ENCODE measurements at places on chromosomes 1 and 21.

DNA sequence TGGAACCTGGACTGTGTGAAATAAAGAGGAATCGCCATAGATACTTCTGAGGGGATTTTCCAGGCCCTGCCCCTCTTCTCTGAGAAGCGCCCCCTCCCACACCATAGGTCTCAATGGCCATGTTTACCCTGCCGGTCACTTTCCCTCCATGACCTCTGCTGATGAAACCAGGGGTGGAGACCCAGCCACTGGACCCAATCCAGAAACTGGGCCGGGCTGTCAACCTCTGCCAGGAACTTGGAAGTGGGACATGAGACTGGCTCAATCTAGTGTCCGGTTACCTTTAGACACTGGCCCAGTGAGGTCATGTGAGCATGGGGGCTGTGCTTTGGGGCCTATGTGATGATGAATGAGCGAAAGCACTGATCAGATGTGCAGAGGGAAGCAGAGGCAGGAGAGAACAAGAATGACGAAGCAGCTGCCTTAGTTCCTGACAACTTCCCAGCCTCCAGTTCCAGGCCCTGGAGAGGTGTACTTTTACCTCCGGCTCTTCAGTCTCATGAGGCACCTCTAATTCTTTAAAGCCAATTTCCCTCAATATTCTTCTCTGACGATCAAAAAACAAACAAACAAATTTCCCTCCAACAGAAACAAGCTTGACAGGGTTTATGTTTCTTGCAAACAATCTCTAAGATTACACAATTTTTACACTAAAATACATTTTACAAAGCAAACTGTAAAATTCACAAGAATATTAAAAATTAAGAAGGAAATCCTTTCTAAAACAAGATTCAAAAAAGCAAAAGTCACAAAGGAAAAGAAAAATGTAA, 4.9 kb downstream of the ASAP3 start:
- peak; percentile 96 for DNase-seq

DNA sequence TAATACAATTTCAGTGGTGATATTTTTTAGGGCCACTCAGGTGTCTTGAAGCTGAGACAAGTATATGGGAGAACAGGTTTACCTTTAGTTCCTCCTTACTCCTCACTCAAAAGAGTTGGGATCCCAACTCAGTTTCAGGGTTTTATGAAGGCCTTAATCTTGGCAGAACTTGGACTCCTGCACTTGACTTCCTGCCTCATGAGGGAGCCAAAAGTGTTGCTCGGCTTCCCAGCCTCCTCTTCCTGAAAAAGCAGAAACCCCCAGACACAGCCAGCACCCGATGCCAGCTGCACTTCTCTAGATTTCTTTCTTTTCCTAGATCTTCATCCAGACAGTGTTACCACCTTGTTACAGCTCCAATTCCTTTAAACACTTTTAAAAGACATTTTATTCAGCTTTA, 70.8 kb upstream of the TMPRSS2 start:
- no peak for DNase-seq

- DNase-seq: no peak
These were observed 1.2 kb downstream of the RUNX3 start for GRCh38 chr1:24928689-24929397.

DNA sequence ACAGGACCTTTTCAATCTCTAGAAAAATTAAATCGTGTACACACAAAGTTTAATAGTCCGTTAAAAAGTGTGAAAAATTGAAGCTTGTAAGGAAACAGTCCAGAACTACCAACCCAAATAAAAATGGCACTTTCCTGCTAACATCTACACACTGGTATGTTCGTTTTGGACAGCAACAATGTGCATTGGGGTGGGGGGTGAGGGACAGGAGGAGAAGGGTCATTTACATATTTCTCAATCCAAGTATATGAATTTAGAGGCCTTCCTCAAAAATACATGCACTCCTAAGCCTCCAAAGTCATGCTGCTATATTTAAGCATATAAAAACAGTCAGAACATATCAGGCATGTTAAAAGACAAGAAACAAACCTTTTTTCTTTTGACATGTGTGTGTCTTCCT, 2.5 kb downstream of the PPP1R15B start:
- DNase-seq: no peak

Data from thyroid gland (tissue), 4 donors.